ENCODE measurements at places on chromosomes 2 and 18. TPM values are rescaled to one million over a fixed set of nuclear protein-coding genes. Genes with fewer than 3 reads are reported as not detected.

- no peak for DNase-seq
Measured at GRCh38 chr2:230947908-230948365, 22.9 kb upstream of the GPR55 start.

Gene GALNT14
- total RNA-seq: 12.2 TPM

DNA sequence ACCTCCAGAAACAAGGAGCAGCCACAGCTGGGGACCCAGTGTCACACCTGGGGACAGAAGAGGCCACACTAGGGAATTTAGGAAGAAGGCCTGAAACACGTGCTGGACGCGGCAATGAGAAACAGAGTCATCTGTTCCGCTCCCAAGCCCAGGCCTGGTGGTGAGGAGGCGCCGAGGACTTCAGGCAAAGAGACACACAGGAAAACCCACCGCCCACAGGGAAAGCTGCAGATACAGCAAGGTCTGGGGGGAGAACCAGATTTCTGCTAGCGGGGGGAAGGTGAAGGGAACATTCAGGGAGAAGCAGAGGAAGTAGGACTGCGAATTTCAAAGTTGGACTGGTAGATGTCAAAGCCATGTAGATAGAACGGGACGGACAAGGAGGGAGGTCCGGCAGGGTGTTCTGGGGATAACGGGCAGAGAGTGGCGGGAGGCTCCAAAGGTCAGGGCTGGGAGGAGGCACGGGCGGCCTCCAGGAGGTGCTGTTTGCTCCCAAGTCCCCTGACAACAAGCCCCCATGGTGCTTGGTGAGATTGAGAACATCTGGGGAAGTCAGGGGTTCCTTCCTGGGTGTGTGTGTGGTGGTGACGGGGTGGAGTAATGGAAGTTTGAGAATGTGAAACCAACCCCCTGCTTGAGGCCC is 351.7 kb upstream of the MYT1L start:
- no peak for DNase-seq

- DNase-seq: no peak
Measured at GRCh38 chr18:46013484-46014189, 46.5 kb upstream of the EPG5 start.

DNA sequence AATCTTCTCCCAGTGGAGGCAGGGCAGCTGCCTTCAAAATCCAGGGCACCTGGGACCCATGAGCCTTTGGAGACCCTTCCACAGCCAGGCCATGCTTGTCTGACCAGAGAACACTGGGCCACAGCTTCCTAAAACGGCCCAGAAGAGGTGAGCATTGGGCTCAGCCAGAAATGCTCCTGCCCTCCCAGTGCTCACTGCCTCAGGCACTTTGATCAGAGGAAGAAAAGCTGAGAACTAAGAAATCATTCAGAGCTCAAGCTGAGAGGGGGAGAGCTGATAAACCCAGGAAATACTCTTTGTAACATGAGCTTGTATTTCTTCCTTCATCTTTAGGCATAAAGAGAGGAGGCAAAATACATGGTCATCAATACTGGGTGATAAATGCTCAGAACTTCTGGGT is 365.5 kb upstream of the KLHL29 start:
- no peak for DNase-seq

GRCh38 chr2:204749319-204749718 is 204.0 kb downstream of the PARD3B start:
- no peak for DNase-seq

DNA sequence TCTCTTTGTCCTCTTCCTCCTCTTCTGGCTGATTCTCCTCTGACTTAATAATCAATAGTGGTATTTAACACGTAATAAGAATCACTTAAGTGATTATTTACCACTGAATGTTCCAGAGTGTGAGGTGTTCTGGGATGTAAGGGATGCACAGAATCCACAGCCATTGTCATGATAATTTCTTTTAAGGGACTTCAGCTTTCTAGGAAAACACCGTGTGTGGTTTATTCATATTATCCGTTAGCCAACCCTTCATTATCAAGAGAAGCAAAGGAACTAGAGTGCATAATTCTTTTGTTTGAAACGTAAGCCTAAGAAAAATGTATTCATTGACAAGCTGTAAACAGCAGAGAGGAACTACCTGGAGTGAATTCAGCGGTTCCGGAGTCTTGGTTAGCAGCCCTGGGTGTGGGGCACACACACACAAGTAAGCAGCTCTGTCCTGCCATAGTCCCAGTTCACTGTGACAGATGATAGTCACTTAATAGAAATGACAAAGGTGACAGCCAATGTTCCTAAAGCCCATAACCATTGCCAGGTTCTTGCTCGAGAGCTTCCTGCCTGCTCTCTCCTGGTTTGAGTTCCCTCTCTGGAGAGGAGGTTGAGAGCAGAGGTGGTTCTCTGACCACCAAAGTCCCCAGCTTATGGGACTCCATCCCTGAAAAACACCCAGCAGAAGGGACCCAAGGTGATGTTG is 101.9 kb downstream of the ACOXL start:
- no peak for DNase-seq

DNA sequence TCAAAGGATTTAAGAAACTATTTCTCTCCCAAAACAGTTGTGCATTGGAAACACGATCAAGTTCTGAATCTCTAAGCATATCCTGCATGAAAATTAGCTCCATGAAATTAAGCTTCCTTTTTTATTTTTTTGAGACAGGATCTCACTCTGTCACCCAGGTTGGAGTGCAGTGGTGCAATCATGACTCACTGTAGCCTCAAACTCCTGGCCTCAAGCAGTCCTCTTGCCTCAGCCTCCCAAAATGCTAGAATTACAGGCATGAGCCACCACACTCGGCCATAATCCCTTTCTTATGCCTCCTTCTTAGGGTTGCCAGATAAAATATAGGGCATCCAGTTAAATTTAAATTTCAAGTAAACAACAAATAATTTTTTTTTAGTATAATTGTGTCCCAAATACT is 124.4 kb downstream of the ARL4C start:
- DNase-seq: no peak

- peak; percentile 57 for DNase-seq
Measured at GRCh38 chr2:74833418-74834233, at the start of gene HK2. HK2 (plus strand) TSS chr2:74834127; CDS start chr2:74834581, 454 bp downstream.

DNA sequence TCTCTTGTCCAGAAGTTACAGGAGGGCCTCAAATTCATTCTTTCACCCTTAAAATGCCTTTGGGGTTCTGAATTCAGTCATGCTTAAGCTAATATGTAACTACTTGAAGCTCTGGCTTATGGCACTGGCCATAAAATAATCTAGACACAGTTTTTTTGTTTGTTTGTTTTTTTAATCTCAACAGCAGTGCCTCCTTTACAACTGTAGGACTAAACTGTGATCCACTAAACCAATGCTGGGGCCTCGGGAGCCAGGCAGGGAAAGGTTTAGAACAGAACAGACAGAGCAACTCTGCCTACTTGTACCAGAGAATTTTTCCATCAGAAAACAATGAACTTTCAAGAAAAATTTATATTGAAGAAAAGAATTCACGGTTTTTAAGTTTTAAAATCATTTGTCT is 1.7 kb downstream of the STAM2 start:
- no peak for DNase-seq

GRCh38 chr2:206296128-206296527 is 21.7 kb downstream of the ZDBF2 start:
- no peak for DNase-seq

DNA sequence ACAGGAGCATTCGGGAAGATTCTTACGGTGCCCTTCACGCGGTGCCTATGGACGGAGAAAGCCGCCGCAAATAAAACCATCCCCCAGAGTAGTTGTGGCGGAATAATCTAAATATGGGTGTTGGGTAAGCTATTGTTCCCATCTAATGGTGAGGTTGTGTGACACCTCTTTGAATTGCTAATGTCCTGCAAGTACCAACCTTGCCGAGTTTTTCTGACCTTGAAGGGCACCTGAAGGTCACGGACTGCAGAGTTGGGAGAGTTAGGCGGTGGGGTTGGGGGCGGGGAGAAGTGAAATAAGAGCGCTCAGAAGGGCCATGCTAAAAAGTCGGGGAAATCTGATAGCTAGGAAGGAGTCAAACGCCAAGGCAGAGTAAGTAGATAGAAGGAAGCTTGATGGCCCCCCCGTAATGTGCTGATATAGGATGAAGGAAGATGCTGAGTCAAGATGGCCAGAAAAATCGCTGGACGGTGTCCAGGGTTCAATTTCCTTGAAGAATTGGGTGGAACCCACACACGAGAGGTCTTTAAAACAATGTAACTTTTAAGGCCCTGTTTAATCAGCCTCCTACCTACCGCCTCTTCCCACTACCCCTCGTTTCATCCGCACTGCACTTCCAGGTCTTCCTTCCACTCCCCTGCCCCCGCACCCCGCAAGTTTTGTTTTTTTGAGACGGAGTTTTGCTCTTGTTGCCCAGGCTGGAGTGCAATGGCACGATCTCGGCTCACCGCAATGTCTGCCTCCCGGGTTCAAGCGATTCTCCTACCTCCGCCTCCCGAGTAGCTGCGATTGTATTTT is 600 bp downstream of the KATNAL2 start:
- DNase-seq: no peak

- no peak for DNase-seq
Measured at GRCh38 chr2:238202326-238203093, 985 bp downstream of the ILKAP start.

- no peak for DNase-seq
Measured at GRCh38 chr18:50665015-50665414, 105.1 kb downstream of the MAPK4 start.

- no peak for DNase-seq
Measured at GRCh38 chr18:75563150-75563549, 135.6 kb upstream of the SMIM21 start.

DNA sequence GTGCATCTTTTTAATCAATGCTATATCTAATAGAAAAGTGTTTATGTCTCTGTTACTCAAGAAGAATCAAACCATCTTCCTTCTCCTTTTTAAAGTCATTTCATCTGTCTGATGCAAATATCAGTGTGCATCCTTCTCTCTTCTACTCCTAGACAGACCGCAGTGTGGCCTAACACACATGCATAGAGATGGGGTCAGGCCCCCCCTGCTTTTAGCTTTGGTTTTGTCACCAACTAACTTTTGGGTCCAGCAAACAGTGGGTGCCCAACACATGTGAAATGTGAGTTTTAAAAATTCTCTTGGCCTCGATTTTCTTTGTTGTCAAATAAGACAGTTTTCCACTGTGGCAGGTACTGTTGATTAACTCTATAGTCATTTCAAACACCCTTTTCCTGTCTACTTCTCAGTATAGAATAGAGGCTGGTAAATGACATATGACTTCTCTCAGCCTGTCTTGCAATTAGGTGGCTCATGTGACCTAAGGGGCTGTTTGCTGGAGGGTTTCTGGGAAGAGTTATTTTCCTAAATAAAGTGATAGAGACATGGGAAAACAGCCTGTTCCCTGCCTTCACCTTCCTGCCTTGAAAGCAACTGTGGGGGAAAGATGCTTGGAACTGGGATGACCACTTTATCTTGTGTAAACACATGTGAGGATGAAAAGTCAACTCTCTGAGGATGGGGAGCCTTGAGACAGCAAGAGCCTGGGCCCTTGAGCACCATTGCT is 65.7 kb upstream of the DARS1 start:
- DNase-seq: no peak

- no peak for DNase-seq
Measured at GRCh38 chr2:207311316-207312005, 145.7 kb upstream of the KLF7 start.

GRCh38 chr2:45765007-45765727 is 113.7 kb downstream of the PRKCE start:
- no peak for DNase-seq

DNA sequence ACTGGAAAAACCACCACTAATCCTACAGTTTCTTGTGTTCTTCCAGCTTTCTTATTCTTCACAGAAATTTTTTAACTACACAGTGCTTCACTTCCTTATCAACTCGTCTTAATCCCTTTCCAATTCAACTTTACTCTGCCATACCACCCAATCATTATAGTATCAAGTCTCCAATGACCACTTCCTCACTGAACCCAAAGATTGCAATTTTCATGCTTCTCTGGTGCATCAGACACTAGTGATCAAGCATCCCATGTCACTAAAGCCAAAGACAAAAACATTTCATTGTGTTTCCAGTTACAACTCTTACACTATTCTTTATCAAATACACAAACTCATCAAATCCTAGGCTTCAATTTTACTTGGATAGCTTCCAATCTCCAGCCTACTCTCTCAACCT is 9.5 kb downstream of the CHAC2 start:
- DNase-seq: no peak

- DNase-seq: no peak
Measured at GRCh38 chr2:29236074-29236473, 120.9 kb downstream of the CLIP4 start.
